Upper lobe of left lung (tissue), 6 donors: ENCODE measurements at places on chromosomes 5 and 9. TPM values are rescaled to one million over a fixed set of nuclear protein-coding genes. Genes with fewer than 3 reads are reported as not detected.

CMBL gene
- total RNA-seq, result 19.1 TPM

LRRC14B gene
- not detected for total RNA-seq

GRCh38 chr9:116238225-116238624 lies 84.6 kb downstream of the PAPPA start:
- no peak overlapping the region for H3K4me3 ChIP-seq
- no peaks in the 10 kb centered on the region for H3K27me3 ChIP-seq
- H3K36me3 ChIP-seq, result no peaks in the 10 kb centered on the region

DNA sequence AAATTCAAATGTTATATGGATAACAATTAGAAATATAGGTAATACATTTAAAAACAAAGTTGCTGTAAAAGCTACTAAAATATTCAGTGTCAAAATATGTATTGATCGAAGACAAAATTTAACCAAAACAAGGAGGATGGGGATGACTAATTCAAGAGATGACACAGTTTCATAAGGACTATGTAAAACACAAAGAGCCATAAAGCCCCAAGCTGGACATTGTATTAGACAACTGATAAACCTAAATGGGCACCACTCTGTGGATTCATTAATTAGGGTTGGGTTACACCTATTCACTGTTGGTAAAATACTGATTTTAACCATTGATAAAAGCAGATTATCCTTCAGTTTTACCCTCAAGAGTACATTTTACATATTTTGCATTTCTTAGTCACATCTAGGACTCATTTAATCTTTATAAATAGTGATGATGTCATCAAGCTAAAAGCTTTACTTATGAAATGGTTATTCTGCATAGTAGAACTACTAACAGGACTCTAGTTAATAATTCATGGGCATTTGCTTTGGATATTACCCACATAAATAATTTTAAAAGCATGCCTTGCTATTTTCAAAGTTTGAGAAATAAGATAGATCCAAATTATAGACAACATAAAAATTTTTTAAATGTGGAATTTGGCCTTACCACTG lies 13.7 kb downstream of the TUT7 start:
- H3K4me3 ChIP-seq, result no peak overlapping the region
- H3K4me1 ChIP-seq, result no peaks in the 10 kb centered on the region
- H3K36me3 ChIP-seq, result peaks cover 38% of the 10 kb centered on the region
- no peak for DNase-seq
- H3K27me3 ChIP-seq, result no peaks in the 10 kb centered on the region
- H3K27ac ChIP-seq, result no peak overlapping the region
